ENCODE measurements at places on chromosomes 7 and 10. TPM values are rescaled to one million over a fixed set of nuclear protein-coding genes. Genes with fewer than 3 reads are reported as not detected.

DNA sequence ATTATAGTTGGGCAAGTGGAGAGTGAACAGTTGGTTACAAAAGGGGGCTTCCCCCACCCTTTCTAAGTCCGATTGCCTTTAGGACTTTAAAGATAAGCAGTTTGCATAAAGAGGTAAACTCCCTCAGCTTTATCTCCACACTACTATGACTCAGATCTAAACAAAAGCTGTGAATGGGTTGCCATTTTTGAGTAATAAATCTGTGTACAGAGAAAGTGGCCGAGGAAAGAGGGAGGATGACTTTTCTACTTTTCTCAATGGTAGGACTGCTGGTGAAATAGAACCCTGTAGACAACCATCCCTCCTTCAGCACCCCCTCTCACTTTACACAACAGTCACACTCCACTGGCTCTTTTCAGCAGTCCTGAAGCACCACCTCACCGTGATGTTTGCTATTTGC lies 71.2 kb downstream of the DNMBP start:
- DNase-seq = no peak

- DNase-seq = no peak
Observed at GRCh38 chr10:103947799-103948516, 19.0 kb upstream of the SLK start.

Gene ACTR3C
- not detected for total RNA-seq

DNA sequence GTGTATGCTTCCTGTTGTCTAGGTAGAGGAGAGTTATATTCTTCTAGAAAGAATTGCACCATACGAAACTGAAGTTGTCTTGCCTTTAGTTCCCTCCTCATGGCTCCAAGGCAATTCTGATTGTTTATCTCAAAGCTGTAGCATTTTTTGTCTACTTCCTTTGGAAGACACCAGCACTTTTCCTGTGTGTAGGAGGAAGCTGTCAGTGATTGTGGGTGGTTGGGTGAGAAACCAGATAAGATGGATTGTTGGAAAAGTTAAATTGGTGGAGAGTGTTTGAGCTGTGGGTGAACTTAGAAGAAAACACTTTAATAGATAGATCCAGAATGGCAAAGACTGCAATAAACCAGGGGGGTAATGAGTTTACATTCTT lies 12.1 kb upstream of the CSTF2T start:
- no peak for DNase-seq

Gene LRRD1
- not detected for total RNA-seq

DNA sequence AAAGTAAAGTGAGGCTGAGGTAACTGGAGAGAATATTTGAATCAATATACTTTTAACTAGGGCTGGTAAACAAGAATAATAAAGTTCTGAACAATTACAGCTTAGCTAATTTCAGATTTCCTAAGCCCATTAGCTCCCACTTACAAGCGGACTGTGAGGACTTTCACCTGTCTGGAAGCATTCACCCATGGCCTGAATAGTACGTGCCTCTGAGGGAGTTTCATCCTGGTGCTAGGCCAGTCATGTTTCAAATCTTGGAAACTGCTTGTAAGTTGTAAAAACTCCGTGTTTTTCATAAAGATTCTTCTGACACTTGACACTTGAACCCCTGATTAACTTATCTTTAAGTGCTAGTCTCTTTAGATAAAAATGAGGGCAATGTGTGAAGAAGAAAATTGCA lies 975.2 kb upstream of the GHITM start:
- no peak for DNase-seq

GRCh38 chr7:6130007-6130587 lies 98.9 kb downstream of the ANKRD61 start:
- DNase-seq = no peak

- DNase-seq = no peak
Observed at GRCh38 chr10:49273082-49273465, 25.9 kb upstream of the C10orf71 start.

Gene HOXA2
- total RNA-seq = 2.3 TPM

- DNase-seq = no peak
Observed at GRCh38 chr10:35892526-35892925, 250.4 kb upstream of the FZD8 start.

Gene NPY4R2
- total RNA-seq = 0.71 TPM

GRCh38 chr10:23171232-23171876 lies 20.8 kb upstream of the PTF1A start:
- no peak for DNase-seq

Gene KLF14
- total RNA-seq = not detected

- DNase-seq = no peak
Observed at GRCh38 chr7:158377800-158378623, 209.6 kb downstream of the PTPRN2 start.

Gene LRRN3
- total RNA-seq = not detected

Gene MKI67
- 50.4 TPM for total RNA-seq

- no peak for DNase-seq
Observed at GRCh38 chr10:36358736-36359135, 716.6 kb upstream of the FZD8 start.

- no peak for DNase-seq
Observed at GRCh38 chr7:11638011-11638774, 193.8 kb downstream of the THSD7A start.

Gene IQUB
- 0.08 TPM for total RNA-seq

- DNase-seq = no peak
Observed at GRCh38 chr10:89954787-89955566, 253.6 kb downstream of the KIF20B start.

Gene NEUROG3
- total RNA-seq = not detected

Gene SFRP5
- total RNA-seq = not detected

DNA sequence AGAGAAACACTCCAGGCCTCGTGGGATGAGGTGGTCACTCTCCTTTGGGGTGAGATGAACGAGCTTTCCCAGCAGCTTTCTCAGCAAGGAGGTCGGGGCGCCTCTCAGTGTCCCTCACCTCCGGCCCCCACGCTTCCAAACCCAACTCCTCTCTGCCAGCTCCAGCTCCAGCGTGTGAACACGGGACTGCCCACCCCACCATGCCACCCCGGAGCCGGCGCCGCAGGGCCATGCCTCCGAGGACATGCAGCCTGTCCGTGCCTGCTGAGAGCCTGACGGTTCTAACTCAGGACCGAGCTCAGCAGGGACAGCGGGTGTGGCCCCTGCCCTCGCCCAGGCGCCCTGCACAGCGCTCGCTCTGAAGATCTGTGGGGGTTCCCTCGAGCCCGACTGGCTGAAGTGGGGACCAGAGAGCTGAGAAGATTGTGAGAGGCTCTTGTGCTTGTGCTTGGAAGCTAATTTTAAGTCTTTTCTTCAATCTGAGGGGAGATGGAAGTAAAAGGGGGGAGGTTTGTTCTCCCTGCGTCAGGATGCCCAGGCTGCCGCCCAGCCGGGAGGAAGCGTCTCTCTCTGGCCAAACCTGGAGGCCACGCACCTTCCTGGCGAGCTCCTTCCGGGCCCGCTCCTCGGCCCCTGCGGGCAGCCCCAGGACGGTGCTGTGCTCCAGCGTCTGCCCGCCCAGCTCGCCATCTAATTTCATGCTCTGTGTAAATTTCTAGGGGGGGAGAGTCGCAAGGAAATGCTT lies 5.1 kb upstream of the ADAM8 start:
- no peak for DNase-seq

- no peak for DNase-seq
Observed at GRCh38 chr7:47154791-47155190, 427.1 kb downstream of the TNS3 start.

- no peak for DNase-seq
Observed at GRCh38 chr7:304574-305409, 14.8 kb downstream of the FOXL3 start.

- no peak for DNase-seq
Observed at GRCh38 chr7:25894002-25894901, 257.7 kb upstream of the NFE2L3 start.

Gene NOC3L
- 35.6 TPM for total RNA-seq

Gene MNX1
- total RNA-seq = not detected

DNA sequence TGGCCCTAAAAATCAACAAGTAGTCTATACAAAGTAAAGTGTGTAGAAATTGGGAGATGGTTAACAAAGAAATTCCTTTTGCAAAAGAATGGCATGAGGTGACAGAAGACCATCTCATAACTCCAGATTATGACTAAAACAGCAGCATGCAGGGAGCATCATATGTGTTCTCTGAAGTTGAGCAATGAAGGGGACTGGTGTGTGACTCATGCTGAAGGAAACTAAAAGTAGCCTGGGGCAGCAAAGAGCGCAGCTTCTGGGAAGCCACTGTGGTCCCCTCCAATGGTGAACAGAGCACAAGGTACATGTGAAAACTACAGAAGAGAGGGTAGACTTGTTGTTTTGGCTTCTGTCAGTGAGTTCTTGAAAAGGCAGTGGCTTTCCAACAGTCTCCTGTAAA lies 133.4 kb downstream of the MACC1 start:
- no peak for DNase-seq

Gene HKDC1
- total RNA-seq = 0.06 TPM

DNA sequence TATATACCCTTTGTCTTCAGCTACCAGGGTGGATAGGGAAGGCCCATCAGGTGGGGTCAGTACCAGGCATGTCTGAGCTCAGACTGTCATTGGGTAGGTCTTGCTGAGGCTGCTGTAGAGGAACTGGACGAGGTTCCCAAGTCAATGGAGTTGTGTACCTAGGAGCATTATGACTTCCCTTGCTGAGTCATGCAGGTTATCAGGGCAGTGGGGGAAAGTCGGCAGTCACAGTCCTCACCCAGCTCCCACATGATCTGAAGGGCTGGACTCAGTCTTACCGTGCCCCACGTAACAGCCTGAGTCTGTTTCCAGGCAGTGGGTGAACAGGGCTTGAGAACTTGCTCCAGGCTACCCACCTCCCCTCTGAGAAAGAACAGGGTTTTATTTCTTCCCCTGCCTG lies 260.8 kb upstream of the COBL start:
- DNase-seq = no peak
